ENCODE measurements at places on chromosomes 12 and 14.

DNA sequence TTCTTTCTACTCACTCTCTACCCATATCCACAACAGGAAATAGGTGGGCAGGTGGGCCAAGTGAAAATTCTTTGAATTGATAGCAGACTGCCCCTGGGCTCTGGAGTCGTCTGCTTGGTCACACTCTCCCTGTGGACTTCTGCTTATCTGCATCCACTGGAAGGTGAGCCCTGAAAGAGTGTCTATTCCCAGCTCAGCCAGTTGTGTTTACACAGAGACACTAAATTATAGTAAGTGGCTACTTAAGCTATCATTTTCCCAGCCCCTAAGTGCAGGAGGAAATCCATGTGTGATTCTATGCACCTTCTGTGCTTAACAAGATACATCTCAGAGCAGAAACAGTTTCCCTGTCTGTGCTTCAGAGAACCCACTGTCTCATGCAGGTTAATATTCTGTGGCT is 338.4 kb downstream of the FUT8 start:
- DNase-seq, result no peak

- no peak for DNase-seq
Measured at GRCh38 chr14:34122081-34122480, 171.2 kb upstream of the EGLN3 start.

- no peak for DNase-seq
Measured at GRCh38 chr14:101004954-101005353, 101.4 kb upstream of the RTL1 start.

DNA sequence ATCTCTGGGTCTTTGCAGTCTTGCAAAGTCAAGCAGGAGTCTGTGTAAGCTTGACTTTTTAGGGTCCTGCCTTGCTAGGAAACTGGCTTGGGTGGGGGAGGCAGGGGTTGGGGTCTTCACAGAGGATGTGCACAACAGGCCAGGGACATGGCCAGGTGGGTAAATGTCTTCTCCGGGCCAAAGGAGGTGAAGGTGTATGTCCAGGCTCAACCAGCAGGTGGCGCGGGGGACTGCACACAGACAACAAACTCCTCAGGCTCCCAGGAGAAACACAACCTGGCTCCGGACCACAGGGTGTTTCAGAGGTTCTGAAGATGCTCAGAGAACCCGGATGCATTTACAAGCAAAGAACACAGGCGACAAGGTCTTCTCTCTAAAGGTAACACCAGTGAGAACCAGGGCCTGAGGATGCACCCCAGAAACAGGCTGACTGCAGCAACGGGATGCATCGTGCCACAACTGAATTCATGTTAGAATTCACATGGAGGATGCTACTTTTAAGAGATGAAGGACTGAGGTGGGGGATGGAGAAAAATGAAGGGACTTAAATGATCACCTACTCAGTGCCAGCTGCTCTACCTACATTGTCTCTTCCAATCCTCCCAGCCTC is 56.0 kb downstream of the PLEKHG3 start:
- DNase-seq, result peak; percentile 79

GRCh38 chr12:30308010-30308717 is 387.5 kb downstream of the IPO8 start:
- DNase-seq, result no peak

- DNase-seq, result no peak
Measured at GRCh38 chr12:124432376-124432775, 135.0 kb downstream of the NCOR2 start.

GRCh38 chr14:61653507-61653906 is 41.8 kb upstream of the HIF1A start:
- no peak for DNase-seq

GRCh38 chr12:115709540-115710011 is 567.9 kb downstream of the MED13L start:
- no peak for DNase-seq
